Immature natural killer cell (primary cell): ENCODE measurements at places on chromosomes 5 and 9. TPM values are rescaled to one million over a fixed set of nuclear protein-coding genes. Genes with fewer than 3 reads are reported as not detected.

Gene ADCY2
- not detected for polyA plus RNA-seq

Gene WDR38
- not detected for polyA plus RNA-seq

Gene HMGCR
- 9.6 TPM for polyA plus RNA-seq

Gene SNAPC4
- 1.0 TPM for polyA plus RNA-seq

Gene SPDL1
- polyA plus RNA-seq: 15.1 TPM

Gene CDX1
- polyA plus RNA-seq: not detected

Gene PDZD2
- polyA plus RNA-seq: not detected

Gene UGT3A1
- not detected for polyA plus RNA-seq

Gene HACD4
- polyA plus RNA-seq: 6.7 TPM

Gene GRXCR2
- not detected for polyA plus RNA-seq

Gene PCDHAC2
- polyA plus RNA-seq: not detected

Gene PLEKHG4B
- not detected for polyA plus RNA-seq

Gene PPP3R2
- polyA plus RNA-seq: not detected

Gene CER1
- polyA plus RNA-seq: not detected

Gene PCDHGA8
- not detected for polyA plus RNA-seq

Gene ARID3C
- polyA plus RNA-seq: not detected

Gene HMHB1
- not detected for polyA plus RNA-seq

Gene GPR150
- 1.2 TPM for polyA plus RNA-seq

Gene GPX3
- not detected for polyA plus RNA-seq

Gene FBXO4
- 17.6 TPM for polyA plus RNA-seq

Gene LTC4S
- 2.3 TPM for polyA plus RNA-seq
